ENCODE measurements at places on chromosomes 6 and 20.

GRCh38 chr6:145882121-145882531 is 67.5 kb upstream of the FBXO30 start:
- DNase-seq, result no peak

- no peak for DNase-seq
Observed at GRCh38 chr6:11202513-11203305, 29.8 kb downstream of the NEDD9 start.

- no peak for DNase-seq
Observed at GRCh38 chr6:120852293-120852849, 481.9 kb downstream of the TBC1D32 start.

DNA sequence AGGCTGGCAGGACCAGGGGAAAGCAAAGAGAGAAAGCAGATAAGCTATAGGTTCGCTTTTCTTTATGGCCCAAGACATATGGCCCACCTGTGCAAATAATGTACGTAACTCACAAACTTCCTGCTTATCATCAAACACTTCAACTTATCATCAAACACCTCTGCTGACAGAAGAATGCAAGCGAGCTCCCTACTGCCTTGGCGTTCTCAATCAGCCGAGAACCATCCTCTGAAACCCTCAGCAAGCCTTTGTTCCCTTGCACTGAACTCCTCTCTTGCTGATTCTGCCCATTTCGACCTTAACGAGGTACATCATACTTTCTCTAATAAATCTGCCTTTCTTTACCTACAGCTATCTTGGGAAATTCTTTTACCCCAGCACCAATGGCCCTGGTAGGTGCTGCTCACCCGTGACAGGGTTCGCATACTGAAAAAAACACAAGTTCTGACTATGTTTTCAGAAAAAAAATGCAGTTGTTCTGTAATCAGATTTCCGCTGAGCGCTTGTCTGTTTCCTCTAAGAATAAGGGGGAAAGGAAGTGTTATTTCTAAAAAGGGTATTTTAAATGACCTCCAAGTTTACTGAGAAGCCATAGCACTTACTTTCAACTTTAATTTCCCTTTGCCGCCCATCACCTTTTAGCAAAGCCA is 28.3 kb downstream of the SERPINB6 start:
- no peak for DNase-seq

DNA sequence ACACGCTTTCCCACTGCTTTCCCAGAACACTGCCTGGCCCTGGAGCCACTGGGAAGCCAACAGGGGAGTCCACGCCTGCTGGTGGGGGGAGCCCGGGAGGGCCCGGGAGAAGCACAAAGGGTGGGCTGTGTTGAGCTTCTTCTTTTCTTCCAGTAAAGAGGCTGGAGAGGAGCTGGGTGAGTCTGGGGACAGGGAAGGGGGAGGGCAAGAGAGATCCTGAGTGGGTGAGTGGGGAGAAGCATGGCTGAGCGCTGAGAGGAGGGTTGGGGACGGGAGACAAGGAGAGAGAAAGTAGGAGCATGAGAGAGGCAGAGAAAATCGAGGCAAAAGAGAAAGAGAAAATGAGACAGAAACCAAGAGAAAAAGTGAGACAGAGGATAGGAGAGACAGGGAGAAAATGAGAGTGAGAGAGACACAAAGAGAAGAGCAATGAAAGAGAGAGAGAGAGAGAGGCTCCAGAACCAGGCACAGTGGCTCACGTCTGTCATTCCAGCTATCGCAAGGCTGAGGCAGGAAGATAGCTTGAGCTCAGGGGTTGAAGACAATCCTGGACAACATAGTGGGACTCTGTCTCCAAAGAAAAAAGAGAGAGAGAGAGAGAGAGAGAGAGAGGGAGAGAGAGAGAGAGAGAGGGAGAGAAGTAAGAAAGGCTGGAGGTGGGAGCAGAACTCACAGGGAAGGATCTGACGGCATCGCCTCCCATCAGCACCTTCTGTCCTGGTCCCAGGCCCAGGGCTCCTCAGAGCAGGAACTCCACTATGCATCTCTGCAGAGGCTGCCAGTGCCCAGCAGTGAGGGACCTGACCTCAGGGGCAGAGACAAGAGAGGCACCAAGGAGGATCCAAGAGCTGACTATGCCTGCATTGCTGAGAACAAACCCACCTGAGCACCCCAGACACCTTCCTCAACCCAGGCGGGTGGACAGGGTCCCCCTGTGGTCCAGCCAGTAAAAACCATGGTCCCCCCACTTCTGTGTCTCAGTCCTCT is 2.0 kb downstream of the LST1 start:
- DNase-seq, result peak; percentile 43

DNA sequence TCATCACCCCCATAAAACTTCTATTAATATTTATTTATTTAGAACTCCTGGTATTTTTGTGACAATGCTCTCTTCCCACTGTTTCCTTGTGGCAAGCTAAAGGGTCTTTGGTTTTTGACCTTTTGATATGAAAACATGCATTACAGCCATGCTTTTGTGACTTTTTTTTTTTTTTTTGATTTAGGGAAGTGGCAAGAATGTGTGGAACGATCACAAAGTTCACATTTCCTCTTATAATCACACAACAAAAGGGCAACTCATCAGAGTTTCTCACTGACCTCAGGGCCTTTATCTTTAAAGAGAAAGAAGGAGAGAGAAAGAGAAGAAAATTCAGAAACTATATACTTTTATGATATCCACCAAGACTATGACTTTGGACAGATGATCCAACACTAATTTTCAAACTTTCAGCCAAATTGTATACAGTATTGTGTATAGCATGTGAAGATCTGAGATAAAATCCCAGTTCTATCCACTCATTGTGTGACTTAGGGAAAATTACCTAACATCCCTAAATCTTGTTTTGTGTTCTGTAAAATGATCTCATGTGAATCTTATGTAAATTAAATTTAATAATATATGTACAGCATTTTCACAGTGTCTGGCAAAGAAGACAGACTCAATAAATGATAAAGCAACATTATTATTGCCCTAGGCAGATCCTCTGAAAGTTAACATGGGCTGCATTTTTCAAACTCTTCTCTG is 106.8 kb upstream of the MARCKS start:
- DNase-seq, result no peak

DNA sequence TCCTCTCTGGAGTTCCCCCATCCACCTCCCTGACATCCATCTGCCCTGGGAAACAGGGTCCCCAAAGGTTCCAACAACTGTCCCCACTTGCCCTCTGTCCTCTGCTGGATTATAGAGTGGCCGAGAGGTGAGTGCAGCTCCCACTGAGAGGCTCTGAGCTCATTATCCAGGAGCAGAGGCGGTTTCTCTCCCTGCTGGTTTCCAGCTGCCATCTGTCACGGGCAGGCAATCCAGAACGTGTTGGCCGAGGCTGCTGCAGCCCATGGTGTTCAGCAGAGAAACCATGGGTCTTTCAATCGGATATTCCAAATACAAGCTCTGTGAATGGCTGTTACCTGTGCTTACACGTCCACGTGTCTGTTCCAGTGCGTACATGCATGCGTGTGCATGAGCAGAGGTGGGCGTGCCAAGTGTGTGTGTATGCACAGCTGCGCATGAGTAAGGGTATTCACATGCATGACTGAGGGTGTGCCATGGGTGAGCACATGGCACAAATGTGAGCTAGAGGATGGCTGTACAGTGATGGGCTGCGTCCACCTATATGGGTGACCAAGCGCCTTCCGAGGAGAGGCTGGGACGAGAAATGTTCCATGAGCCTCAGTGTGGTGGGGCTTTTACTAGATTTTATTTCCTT is 183.7 kb upstream of the PMEPA1 start:
- DNase-seq, result no peak

- peak; percentile 26 for DNase-seq
Observed at GRCh38 chr20:3843490-3843889, 3.1 kb upstream of the MAVS start.

- no peak for DNase-seq
Observed at GRCh38 chr6:101417900-101418299, 24.4 kb downstream of the GRIK2 start.

DNA sequence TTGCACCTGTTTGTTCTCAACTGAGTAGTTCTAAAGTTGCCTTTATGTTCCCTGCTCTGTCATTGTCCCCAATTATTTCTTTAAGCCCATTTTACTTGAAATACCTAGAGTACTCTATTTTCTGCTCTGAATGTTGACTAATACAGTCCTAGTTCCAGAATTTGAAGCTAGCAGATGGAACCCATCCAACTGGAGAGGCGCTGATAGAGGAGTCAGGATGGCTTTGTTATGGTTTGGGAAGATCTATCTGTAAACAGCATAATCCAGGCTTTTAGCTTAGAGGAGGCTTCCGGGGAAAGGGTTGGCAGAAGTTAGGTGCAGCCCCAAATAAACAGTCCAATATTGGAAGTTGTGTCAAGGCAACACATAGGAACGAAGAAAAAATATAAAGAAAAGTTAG is 927.7 kb downstream of the TFAP2A start:
- no peak for DNase-seq

DNA sequence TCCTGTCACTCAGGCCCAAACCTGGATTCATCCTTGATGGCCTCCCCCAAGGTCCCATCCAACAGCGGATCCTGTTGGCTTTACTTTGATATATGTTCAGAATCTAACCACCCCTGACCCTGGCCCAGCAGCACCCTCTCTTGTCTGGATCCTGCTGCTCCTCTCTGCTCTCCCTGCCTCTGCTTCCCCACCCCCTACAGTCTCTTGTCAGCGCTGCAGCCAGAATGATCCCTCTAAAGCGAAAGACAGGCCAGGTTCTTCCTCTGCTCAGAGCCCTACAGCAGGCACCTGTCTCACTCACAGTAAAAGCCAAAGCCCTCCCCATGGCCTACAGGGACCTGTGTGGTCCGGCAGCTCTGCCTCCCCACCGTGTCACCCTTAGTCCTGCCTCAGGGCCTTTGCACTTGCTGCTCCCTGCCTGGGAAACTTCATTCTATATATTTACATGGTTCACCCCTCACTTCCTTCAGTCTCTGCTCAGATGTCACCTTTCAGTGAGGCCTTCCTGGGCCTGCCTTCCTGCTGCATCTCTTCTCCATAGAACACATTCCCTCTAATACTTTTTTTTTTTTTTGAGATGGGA is 37.4 kb upstream of the KCNB1 start:
- no peak for DNase-seq

- no peak for DNase-seq
Observed at GRCh38 chr6:160978141-160978901, 13.2 kb upstream of the MAP3K4 start.

GRCh38 chr20:9025643-9026042 is 43.2 kb upstream of the PLCB4 start:
- DNase-seq, result no peak

DNA sequence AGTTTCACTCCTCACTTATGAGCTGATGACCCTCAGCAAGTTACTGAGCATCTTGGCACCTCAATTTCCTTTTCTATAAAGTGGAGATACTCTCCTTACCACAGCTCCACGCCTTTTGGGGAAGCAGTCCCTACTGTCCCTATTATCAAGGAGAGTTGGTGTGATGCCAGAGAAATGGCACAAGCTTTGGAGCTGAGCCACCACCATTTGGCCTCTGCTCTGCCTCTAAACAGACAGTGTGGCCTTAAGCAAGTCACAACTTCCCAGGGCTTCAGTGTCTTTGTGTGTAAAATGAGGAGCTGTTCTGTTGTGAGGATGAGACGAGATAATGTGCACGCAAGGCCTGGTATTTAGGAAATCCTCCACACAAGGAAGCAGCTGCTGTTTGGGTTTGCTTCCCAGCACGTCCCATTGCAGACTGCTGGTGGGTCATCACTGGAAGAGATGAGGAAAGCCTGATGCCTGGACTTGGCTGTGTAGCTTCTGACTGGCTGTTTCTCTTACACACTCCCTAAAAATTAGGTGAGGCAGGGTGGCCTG is 18.5 kb downstream of the NSFL1C start:
- DNase-seq, result no peak

GRCh38 chr6:76703786-76704185 is 631.3 kb upstream of the IMPG1 start:
- no peak for DNase-seq

- no peak for DNase-seq
Observed at GRCh38 chr20:59948212-59948611, 8.0 kb downstream of the FAM217B start.

DNA sequence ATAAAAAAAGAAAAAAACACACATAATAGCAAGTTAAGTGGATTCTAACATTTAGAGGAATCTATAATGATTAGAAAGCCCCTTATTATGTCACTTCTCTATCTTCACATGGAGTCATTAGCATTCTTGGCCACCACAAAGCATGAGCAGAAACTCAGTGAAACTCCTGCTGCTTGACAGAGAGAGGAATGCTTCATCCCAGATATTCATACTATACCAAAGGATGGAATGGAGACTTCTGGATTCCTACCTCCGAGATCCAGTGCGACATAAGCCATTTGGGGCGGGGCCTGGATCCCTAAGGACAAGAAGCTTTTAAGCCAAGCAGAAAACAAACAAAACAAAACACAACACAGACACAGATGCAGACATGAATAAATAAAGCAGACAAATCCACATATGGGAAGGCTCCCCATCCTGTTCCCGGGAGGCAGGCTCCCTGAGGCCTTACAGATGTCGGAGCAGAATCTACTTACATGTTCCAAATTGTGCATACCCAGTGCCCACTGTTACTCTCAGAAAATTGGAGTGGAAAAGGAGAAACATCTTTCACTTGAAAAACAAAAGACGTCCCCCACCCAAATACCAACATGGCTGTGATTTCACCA is 727.3 kb downstream of the MAFB start:
- DNase-seq, result no peak

DNA sequence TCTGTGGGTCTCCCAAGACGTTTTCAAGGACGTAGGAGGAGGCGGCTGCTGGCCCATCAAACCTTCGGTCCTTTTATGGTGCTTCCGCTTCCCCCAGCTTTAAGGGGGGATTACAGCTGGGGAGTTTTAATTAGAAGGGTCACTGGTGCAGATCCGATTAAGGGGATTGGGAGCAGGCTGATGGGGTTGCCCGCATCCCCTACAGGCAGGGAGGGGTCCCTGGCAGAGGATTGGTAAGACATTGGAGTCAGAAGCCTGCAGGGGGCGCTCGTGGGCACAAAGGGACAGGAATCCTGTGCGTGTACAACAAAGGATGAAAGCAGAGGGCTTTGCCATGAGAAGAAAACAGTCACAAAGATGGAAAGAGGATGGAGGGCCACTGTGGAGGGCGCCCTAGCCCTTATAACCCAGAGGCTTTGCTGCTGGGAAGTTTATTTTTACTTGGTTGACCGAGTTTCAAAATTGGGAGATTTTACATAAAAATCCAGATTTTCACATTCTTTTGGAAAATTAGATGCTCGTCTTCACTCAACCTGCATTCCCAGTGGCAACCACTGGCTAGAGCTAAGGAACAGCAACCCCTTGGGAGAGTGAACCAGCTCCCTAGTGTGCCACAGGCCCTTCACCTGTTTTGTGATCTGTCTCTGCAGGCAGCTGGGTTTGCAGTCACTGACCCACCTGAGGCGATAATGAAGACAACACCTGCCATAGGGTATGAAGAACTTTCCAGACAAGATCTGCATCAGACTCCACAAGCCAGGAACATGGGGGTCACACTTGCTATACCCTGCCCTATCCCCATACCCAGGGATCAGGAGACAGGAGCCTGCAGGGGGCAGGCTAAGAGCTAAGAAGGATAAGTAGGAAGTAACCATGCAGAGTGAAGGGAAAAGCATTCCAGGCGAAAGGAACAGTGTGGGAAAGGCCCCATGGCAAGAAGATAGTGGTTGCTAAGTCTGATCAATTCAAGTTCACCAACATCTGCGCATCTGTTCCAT is 97.7 kb downstream of the KCNB1 start:
- DNase-seq, result peak; percentile 48

- DNase-seq, result peak; percentile 3
Observed at GRCh38 chr20:58978351-58979190, 2.5 kb upstream of the NELFCD start.

GRCh38 chr6:157089258-157089657 is 234.1 kb downstream of the TMEM242 start:
- no peak for DNase-seq

GRCh38 chr20:3282271-3283221 is 43.6 kb upstream of the SLC4A11 start:
- DNase-seq, result no peak
